ENCODE measurements at places on chromosomes 4 and X. TPM values are rescaled to one million over a fixed set of nuclear protein-coding genes. Genes with fewer than 3 reads are reported as not detected.

DNA sequence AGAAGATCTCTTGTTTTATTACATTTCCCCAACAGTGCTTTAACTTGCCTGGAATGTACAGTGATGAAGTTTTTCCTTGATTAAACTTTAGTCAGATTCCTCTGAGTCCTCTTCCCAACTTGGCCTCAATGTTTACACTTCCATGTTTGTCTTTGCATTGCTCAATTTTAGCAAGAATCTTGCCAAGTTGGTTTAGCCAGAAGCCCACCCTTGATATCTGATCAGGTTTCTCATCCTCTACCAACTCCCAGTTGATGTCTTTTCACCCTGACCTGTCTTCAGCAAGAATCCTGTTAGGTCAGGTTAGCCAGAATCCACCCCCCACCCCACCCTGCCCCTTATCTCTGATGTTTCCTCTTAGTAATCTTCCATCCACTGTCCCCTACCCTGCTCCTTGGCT is 120.9 kb downstream of the MBNL3 start:
- no peak for DNase-seq

The CRMP1 gene
- 0.55 TPM for total RNA-seq

The RPS6KA6 gene
- 2.2 TPM for total RNA-seq

DNA sequence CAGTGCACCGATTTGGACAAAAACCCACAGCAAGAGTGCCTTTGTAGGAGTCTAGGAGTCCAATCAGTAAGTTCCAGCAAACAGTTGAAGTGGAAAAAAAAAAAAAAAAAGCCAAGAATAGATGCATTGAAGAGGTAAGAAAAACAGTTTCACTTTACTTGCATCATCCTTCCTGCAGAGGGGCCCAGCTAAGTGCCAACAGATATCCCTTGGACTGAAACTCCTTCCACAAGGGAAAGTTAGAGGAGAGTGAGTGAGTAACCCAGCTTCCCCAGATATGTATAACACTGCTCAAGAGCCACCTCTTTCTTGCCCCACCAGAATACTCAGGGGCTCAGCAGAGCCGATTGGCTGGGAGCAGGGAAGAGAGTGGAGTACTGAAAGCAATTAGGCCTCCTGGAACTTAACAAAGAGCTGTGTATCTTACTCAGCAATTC is 617.7 kb upstream of the SMIM31 start:
- DNase-seq, result no peak

The HMGB3 gene
- total RNA-seq, result 13.1 TPM

- no peak for DNase-seq
Observed at GRCh38 chrX:38154340-38154739, 66.3 kb downstream of the SRPX start.

The SAGE1 gene
- total RNA-seq, result not detected

DNA sequence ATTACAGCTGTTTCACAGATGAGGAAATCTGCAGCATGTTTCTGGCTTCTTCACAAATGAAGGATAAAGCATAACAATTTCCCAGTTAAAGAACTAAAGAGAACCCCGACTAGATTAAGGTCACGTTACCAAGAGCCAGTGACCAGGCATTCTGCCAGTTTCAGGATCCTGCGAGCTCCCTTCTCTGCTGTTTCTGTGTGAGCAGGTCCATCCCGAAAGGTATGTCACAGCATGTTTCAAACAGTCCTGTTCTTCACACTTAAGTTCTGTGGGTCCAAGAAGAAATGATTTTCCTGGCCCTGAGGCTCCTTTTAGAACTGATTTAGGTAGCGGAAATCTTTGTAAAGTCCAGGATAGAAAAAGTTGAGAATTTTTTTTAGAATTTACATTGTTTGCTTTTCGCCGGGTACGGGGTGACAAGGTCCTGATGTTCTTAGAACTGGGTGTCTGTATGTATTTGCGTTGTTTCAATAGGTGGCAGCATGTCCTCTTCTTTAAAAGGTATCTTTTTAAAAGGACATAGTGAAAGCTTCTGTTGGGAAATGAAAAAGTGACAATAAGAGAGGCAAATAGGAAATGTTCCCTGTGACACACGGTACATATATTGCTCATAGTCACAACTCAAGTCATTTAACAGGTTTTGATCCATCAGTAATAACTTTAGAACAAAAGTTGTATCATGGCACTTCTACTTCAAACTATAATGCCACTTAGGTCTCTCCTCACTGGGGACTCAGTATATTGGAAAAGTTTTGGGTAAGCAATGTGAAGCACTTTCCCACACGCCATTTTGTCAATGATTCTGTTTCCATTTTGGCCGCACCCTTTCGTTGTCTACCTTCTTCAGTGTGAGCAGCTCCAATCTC is 18.4 kb downstream of the IL21 start:
- no peak for DNase-seq

The CENPVL3 gene
- total RNA-seq, result not detected

The KLHL34 gene
- 1.3 TPM for total RNA-seq

GRCh38 chrX:10518073-10518472 is 102.3 kb downstream of the MID1 start:
- no peak for DNase-seq

- DNase-seq, result no peak
Observed at GRCh38 chrX:56813318-56813837, 84.3 kb downstream of the NBDY start.

The OTC gene
- total RNA-seq, result not detected

DNA sequence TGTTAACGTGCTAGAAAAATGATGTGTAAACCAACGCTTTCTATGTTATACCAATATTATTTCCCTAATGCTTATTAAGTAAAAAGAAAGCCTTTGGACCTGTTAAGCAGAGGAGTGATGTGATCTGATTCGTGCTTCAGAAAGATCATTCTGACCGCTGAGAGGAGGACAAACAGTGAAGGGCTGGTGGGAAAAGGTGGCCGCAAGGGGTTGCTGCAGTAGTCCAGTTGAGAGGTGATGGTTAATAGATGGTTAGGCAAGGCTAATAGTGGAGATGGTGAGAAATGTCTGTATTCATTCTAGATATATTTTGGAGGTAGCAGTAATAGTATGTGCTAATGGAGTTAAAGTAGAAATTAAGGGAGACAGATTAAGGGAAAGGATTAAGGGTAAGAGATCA is 12.9 kb upstream of the VGLL1 start:
- no peak for DNase-seq

DNA sequence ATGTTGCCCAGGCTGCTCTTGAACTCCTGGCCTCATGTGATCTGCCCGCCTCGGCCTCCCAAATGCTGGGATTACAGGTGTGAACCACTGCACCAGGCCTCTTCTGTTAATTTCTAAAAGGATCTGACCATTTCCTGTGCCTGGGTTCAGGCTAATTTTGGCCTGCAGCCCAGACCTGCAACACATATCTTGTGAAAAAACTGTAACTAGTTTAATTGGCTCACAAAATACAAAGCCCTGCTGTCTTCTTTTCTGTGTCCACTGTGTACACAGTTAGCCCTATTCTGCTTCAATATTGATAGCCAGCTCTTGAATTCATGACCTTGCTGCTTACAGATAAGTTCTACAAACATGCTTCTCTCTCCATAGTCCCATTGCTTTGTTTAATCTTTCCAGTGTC is 753.5 kb downstream of the PDHA2 start:
- DNase-seq, result no peak

The MAGEA2 gene
- not detected for total RNA-seq

- DNase-seq, result no peak
Observed at GRCh38 chr4:162684998-162685397, 481.7 kb downstream of the NAF1 start.

The MUC7 gene
- not detected for total RNA-seq

DNA sequence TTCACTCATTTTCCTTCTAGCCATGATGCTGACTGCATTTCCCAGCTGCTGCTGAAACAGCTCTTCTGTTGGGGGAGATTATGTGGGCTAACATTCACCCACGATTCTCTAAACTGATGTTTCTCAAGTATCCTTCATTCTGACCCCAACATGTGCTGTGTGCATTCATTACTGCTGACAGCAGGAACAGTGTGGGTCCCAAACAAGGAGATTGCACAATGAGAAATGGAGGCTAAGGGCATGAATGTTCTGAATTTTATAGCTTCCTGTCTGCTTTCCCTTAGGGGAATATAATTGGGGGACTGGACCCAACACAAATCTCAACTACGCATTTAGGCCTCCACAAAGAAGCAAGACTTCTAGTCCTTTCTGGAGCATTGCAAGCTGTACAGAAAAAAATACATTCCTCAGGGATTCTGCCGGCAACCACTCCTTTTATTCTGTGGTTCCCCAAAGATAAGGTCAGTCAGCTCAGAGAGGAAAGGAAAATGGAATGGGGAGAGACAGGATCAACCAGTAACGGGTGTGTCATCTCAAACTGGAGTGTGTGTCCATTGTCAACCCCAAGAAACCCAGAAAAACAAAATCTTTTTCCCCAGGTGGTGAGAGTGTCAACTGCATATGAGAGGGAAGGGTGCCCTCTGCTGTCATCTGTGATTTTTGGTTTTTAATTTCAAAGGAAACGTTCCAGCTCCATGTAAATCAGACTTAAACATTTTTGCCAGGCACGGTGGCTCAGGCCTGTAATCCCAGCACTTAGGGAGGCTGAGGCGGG is 81.5 kb upstream of the EGFL6 start:
- peak; percentile 46 for DNase-seq

GRCh38 chrX:49191574-49192011 is 5.4 kb upstream of the PRICKLE3 start:
- no peak for DNase-seq

- no peak for DNase-seq
Observed at GRCh38 chr4:53349091-53349491, 16.8 kb downstream of the SCFD2 start.

- DNase-seq, result peak; percentile 88
Observed at GRCh38 chr4:110516106-110516922, 40.4 kb downstream of the ENPEP start.

DNA sequence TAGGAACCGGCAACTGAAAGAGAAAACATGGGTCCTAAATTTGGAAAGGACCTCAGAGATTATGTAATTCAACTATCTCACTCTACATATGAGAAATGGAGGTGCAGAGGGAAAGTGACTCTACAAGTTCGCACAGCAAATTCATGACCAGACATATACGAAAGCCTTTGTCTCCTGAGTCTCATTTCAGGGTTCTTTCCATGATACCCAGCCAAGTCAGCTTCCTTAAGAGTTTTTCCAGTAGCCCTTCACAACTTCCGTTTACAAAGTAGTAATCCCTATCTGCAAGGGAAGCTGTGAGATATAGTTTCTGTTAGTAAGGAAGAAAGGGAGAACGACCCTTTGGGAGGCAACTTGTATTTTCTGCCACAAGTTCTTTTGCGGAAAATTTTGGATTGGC is 110.6 kb downstream of the TEX13A start:
- no peak for DNase-seq

The GPC4 gene
- 7.8 TPM for total RNA-seq

DNA sequence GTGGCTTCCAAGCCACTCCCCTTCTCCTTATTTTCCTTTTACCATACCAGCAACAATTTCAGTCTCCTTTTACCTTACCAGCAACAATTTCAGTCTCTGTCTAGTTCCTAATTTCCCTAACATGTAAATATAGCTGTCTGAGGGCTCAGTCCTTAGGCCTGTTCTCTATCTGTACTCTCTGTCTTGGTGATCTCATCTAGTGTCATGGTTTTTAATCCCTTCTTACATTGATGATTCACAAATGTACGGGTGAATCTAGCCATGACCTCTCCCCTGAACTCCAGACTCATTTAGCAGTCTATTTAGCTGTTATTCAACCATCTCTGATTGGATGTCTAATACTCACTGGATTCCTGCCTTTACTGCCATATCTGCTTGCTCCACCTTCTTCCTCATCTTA is 7.2 kb downstream of the IL15 start:
- DNase-seq, result no peak

DNA sequence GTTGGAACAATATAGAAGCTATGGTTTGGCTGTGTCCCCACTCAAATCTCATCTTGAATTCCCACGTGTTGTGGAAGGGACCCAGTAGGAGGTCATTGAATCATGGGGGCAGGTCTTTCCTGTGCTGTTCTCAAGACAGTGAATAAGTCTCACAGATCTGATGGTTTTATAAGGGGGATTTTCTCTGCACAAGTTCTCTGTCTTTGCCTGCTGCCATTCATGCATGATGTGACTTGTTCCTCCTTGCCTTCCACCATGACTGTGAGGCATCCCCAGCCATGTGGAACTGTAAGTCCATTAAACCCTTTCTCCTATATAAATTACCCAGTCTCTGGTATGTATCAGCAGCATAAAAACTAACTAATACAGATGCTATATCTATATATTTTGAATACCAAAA is 135.2 kb upstream of the EDNRA start:
- no peak for DNase-seq

DNA sequence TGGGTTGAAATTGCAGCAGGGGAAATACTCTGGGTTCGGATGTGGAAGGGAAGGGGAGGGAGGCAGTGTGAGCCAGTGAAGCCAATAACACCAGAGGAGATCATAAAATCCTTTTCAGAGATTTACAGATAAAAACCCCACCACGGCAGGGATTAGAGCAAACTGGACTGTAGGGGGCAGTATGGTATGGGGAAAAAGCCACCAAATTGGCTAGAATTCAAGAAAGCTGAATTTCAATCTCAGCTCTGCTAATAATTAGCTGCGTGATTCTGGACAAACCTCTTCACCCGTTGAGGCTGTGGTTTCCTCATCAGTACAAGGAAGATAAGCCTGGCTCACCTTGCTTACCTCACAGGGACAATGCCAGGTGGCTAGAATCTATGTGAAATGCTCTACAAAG is 108.1 kb downstream of the ATG4A start:
- DNase-seq, result no peak

DNA sequence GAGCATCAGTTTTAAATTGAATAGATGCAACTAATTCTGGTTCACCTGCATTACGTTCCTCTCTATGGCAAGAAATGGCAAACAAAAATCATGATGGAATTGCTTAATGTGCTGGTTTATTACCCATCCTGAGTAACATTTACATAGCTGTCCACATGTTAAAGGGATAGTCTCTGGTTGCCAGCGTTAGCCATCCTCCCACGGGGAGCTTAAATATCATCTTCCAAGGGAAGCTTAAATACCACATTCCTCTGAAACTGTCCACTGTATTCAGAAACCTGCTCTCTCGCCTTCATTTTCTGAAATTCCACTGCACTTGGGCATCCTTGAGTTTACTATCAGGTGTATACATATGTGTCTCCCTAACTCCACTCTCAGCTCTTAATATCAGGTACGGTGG is 586.6 kb downstream of the TLL1 start:
- no peak for DNase-seq

DNA sequence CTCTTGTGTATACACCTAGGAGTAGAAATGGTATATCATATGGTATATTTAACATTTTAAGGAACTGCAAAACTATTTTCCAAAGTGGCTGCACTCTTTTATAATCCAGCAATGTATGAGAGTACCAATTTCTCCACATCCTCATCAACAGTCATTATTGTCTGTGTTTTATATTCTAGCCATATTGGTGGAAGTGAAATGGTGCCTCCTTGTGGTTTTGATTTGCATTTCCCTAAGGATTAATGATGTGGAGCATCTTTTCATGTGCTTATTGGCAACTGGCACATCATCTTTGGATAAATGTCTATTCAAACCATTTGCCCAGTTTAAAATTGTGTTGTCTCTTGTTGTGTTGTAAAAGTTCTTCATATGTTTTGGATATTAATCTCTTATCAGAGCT is 9.6 kb downstream of the BMP15 start:
- DNase-seq, result no peak

The MCUB gene
- 15.7 TPM for total RNA-seq
